ENCODE measurements at places on chromosomes 13 and 19.

DNA sequence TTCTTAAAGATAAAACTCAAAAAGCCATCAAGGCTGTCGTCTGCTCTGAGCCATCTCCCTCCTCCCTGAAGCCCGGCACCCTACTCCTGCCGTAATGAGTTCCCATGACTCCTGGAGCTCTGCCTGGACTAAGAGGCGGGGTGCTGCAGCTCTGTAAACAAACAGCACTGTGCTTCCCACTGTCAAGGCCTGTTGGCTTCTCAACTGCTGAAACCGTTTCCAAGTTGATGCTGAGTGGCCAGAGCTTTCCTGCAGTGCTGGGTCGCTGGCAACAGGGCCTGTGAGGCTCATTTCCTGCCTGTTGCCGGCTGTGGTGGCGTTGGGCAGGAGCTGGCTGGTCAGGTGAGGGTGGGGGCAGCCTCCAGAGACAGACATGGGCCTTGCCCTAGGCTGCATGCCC, 26.7 kb upstream of the ISYNA1 start:
- H3K4me1 ChIP-seq: no peaks in the 10 kb centered on the region
- no peaks in the 10 kb centered on the region for H3K27me3 ChIP-seq
- no peak overlapping the region for H3K27ac ChIP-seq
- peaks cover 15% of the 10 kb centered on the region for H3K36me3 ChIP-seq

DNA sequence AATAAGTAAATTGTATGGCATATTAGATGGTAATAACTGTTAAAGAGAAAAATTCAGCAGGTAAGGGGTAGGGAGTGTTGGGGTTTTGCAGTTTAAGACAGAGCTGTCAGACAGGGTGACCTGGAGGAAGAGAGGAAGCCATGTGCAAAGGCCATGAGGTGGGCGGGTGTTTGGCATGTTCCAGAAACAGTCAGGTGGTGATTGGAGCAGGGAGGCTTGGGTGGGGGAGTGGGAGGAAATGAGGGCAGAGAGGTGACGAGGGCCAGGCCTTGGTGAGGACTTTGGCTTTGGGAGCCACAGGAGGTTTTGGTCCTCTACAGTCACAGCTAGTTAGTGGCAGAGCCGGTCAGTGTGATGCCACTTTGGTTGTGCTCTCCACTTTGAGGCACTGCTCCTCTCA, 20.1 kb downstream of the RYR1 start:
- H3K36me3 ChIP-seq: peaks cover 12% of the 10 kb centered on the region
- H3K27ac ChIP-seq: no peak overlapping the region
- H3K4me1 ChIP-seq: peaks cover 3% of the 10 kb centered on the region

- H3K4me1 ChIP-seq: peaks cover 17% of the 10 kb centered on the region
- H3K27ac ChIP-seq: peak overlapping the region; percentile 31
- DNase-seq: peak; percentile 64
These were observed 19.7 kb downstream of the RFX1 start for GRCh38 chr19:13986348-13986904.

DNA sequence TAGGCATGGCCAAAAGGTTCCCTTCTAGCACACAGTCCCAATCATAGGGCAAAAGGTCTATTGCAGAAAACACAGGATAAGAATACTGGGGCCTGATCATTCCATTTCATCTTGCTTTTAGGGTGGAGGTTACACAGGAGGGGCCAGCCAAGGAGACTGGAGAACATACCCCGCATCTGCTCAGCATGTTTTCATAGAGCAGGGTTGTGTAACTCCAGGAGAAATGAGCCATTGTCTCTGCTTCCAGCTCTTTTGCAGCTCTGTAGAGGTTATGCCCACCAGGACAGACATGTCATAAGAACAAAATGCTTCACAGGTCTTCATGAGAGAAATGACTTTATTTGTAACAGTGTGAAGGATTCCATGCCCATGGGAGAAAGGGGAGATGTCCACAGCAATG, 742.8 kb downstream of the DACH1 start:
- no peak overlapping the region for H3K27ac ChIP-seq
- no peaks in the 10 kb centered on the region for H3K27me3 ChIP-seq
- H3K4me1 ChIP-seq: no peaks in the 10 kb centered on the region
- DNase-seq: no peak
- no peak overlapping the region for H3K4me3 ChIP-seq
- no peaks in the 10 kb centered on the region for H3K36me3 ChIP-seq

GRCh38 chr13:66461021-66461420, 769.1 kb downstream of the PCDH9 start:
- H3K36me3 ChIP-seq: no peaks in the 10 kb centered on the region
- no peaks in the 10 kb centered on the region for H3K4me1 ChIP-seq
- DNase-seq: no peak
- H3K27me3 ChIP-seq: no peaks in the 10 kb centered on the region
- no peak overlapping the region for H3K4me3 ChIP-seq

- no peak overlapping the region for H3K27ac ChIP-seq
- H3K36me3 ChIP-seq: no peaks in the 10 kb centered on the region
- no peak overlapping the region for H3K4me3 ChIP-seq
- no peaks in the 10 kb centered on the region for H3K4me1 ChIP-seq
- no peaks in the 10 kb centered on the region for H3K27me3 ChIP-seq
These were observed 89.4 kb upstream of the RAP2A start for GRCh38 chr13:97344265-97345175.

GRCh38 chr13:46321494-46322225, 65.4 kb downstream of the RUBCNL start:
- H3K4me1 ChIP-seq: no peaks in the 10 kb centered on the region
- H3K27me3 ChIP-seq: no peaks in the 10 kb centered on the region

DNA sequence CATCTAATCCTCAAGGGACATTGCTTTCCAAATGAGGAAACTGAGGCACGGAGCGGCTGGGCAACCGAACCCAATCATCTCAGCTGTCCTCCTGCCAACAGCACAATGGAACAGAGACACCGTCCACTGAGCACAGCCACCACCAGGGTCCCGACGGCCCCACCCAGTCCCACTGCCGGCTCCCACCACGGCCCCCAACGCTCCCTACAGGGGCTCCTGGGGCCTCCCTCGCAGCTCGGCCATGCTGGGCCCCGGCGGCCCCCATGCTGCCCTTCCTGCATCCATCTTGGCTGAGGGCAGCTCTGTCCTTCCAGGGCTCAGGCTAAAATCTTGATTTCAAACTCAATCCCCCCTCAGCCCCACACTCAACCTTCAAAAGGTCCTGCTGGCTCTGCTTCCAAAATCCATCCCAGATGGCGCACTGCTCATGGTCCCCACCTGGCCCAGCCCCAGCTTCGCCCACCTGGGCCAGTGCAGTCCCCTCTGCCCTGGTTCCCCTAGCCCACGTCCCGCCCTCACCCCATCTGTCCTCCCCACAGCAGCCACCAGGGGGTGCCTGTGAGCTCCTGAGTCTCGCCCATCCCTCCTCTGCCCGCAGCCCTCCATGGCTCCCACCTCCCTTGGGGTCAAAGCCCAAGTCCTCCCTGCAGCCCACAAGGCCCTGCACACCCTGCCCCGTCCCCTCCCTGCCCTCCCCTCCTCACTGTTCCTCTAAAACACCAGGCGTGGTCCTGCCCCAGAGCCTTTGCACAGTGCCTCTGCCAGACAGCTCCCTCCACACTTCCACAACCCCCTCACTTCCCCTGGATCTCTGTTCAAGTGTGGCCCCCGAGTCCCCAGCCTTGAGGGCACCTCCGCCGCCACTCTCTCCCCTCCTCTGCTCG, 7.9 kb downstream of the PIP5K1C start:
- H3K4me3 ChIP-seq: no peak overlapping the region
- peaks cover 2% of the 10 kb centered on the region for H3K36me3 ChIP-seq
- peaks cover 2% of the 10 kb centered on the region for H3K4me1 ChIP-seq
- H3K27ac ChIP-seq: no peak overlapping the region
- H3K27me3 ChIP-seq: no peaks in the 10 kb centered on the region

DNA sequence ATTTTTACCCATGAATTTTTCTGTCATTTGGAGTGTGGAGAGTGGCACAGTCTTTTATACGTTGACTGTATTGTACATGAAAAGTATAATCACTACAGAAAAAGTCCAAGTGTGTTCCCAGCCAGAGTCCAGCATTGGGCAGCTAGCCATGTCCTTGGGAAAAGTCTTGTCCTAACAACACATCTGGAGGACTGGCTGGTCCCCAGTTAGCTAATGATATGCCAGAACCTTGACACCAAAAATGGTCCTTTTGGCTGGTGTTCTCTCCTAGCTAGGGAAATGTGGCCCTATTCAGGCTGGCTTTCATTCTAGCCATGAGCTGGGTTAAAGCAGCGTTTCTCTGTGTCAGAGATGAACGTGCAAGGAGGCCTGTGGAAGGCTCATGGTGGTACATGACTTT, 98.9 kb downstream of the ESD start:
- peaks cover 2% of the 10 kb centered on the region for H3K36me3 ChIP-seq
- no peak overlapping the region for H3K27ac ChIP-seq
- no peaks in the 10 kb centered on the region for H3K27me3 ChIP-seq

GRCh38 chr19:4391306-4391693, 9.0 kb downstream of the SH3GL1 start:
- DNase-seq: no peak
- peaks cover 13% of the 10 kb centered on the region for H3K4me1 ChIP-seq
- H3K27ac ChIP-seq: no peak overlapping the region
- H3K27me3 ChIP-seq: no peaks in the 10 kb centered on the region

DNA sequence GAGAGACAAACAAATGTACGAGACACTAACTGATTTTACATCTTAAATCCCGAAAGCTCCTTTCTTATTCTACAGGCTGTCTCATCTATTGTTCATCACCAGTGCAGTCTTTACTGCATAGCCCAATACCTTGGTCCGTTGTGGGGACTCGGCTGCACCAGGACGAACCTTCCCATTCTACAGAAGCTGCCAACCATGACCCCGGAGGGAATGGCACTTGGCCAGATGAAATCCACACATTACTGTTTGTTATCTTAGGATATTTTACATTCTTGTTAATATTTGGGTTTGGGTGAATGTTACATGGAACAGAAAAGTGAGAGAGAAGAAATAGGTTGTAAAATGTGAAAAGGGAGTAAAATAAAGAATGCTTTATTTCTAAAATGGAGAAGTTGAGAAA, 195.1 kb downstream of the RFC3 start:
- H3K27ac ChIP-seq: no peak overlapping the region
- H3K36me3 ChIP-seq: no peaks in the 10 kb centered on the region
- H3K4me3 ChIP-seq: no peak overlapping the region
- no peaks in the 10 kb centered on the region for H3K4me1 ChIP-seq

DNA sequence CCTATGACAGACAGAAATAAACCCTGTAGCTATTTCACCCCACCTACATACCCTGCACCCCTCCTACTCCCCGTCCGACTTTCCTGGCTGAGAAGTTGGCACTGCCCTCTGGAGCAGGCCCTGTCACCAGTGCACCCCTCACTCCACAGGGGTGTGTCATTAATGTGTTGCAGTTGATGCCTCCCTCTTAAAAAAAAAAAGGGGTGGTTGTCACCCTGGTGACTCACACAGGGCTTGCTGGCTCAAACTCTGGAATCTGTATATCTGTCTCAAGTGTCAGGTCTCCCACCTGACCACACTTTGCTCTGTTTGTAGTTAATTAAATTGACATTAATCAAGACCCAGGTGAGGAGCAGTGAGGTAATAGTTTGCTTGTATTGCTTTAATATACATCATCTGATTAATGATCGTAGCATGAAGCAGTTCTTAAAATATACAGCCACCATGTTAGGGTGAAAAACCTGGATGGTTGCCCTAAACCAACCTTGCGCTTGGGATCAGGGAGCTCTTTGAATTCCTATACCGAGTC, 2.0 kb upstream of the GATAD2A start:
- H3K27me3 ChIP-seq: no peaks in the 10 kb centered on the region
- no peaks in the 10 kb centered on the region for H3K36me3 ChIP-seq
- DNase-seq: no peak
- H3K27ac ChIP-seq: no peak overlapping the region
